Activated T-cell treated with anti-CD3 and anti-CD28 coated beads, Interleukin-2, amount 50 U/mL, for 72 hours (primary cell): ENCODE measurements at places on chromosomes 6 and 20.
A peak's percentile ranks its signal among the peaks of the same experiment; 100 is the strongest.

DNA sequence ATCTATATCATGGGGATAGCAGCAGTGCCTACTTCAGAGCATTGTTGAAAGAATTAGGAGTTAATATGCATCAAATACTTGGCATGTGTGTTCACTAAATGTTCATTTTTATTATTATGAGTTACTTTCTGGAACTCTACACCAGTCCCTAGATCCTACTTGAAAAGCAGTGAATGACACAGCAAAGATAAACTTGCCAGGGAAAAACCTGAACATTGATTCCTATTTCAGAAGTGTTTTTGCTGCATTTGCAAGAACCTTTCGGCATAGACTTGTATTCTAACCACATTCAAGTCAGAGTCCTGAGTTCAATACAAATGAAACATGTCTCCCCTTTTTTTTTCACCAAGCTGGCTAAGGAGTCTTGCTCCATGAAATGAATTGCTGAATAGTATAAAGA lies 187.4 kb upstream of the TAB2 start:
- H3K27me3 ChIP-seq, result no peaks in the 10 kb centered on the region
- DNase-seq, result no peak
- H3K4me3 ChIP-seq, result peak overlapping the region; percentile 21
- H3K27ac ChIP-seq, result peak overlapping the region; percentile 95
- H3K36me3 ChIP-seq, result peaks cover 11% of the 10 kb centered on the region

GRCh38 chr6:12567682-12568081 lies 148.9 kb upstream of the PHACTR1 start:
- no peak overlapping the region for H3K4me3 ChIP-seq
- H3K27ac ChIP-seq, result no peak overlapping the region
- DNase-seq, result no peak

DNA sequence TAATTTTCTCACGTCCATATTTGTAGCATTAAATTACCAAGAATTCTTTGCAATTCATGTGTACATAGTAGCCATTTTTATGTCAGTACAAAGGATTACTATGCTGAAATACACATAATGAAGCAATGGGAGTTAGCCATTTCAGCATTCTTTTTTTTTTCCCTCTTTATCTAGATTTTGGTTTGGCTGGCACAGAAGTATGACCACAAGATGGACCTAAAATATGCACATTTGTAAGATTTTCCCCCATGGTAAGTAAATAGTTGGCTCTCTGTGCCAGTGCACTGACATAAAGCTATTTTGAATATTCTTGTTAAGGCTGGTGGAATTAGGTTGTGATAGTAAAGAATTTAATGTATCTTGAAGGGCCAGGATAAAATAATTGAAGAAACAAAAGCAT lies 486.1 kb upstream of the BTBD3 start:
- no peak overlapping the region for H3K4me3 ChIP-seq
- H3K36me3 ChIP-seq, result peaks cover 3% of the 10 kb centered on the region
- DNase-seq, result no peak
- H3K4me1 ChIP-seq, result no peaks in the 10 kb centered on the region

DNA sequence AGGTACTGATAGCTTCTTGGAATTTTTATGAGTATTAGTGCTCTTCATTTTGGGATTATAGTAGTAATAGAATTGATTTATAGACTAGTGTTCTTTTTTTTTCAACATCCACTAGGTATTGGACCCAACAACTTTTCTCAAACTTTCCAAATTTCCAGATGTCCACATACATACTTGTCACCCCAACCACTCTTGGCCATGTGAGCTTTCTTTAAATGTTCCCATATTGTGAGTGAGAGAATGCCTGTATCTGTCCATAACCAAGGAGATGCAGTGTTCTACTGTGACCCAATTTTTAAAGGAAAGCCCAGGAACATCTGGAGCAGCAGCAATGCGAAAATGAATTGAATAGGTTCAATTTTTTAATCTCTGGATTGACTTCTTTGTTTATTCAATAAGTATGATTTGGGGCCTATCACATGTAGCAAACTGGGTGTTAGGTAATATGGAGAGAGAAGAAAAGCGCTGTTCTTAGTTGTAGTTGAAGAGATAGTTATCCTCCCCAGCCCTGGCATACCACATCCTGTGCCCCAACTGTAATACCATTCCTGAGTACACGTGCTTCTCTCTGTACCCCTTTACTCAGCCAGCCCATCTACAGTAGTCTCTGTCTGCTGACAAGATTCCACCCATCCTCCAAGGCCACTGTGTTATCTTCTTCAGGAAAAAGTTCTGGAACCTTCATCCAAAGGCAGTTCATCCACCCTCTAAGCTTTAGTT lies 116.8 kb upstream of the SUPT3H start:
- peaks cover 67% of the 10 kb centered on the region for H3K4me1 ChIP-seq
- peak overlapping the region; percentile 69 for H3K4me3 ChIP-seq
- H3K27ac ChIP-seq, result peak overlapping the region; percentile 70

DNA sequence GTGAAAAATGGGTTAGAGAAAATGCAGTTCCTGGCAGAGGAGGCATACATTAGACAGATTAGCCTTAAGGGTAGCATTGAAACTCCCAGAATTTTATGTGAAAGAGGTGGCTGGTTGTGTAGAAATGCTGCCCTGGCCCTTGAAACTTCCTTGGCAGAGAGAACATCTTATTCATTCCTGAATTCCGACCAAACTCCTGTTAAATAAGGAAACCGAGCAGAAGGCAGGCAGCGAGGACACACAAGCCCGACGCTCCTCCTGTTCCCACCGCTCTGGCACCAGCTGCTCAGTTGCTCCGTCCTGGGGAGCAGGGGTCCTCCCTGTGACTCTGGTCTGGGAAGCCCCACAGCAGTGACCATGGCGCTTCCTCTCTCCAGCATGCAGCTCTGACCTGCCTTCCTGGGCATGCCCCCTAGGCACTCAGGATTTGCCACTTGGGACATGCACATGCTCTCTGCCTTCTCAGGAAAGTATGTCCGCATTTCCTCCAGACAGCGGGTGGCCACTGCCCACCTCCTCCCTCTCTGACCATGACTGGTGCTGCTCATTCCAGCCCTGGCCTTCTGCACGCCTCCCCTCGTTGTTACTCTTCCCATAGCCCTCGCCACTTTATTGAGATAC lies 35.2 kb upstream of the CLDN20 start:
- peaks cover 27% of the 10 kb centered on the region for H3K27me3 ChIP-seq
- H3K4me3 ChIP-seq, result no peak overlapping the region
- no peak overlapping the region for H3K27ac ChIP-seq
- peaks cover 20% of the 10 kb centered on the region for H3K4me1 ChIP-seq

DNA sequence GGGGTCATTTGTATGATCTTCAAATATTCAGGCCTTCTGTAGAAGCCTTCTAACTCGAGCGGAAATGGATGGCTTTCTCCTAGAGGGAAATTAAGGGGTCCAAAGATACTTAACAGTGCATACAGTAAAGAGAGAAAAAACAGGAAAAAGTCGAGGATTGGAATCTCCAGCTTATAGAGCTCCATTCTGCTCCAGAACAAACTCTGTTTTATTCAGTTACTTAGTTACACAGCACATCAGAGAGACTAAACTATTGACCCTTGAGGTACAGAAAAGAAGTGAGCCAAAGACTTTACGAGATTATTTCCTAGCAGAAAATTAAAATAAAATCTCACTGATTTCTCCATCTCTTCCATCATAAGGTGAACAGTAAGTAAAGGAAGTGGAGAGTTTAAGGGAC lies 43.8 kb upstream of the DSE start:
- no peak overlapping the region for H3K4me3 ChIP-seq
- no peak for DNase-seq
- H3K27me3 ChIP-seq, result no peaks in the 10 kb centered on the region
- no peak overlapping the region for H3K27ac ChIP-seq
- no peaks in the 10 kb centered on the region for H3K36me3 ChIP-seq

GRCh38 chr20:34420146-34420545 lies 57.1 kb downstream of the ITCH start:
- H3K27me3 ChIP-seq, result no peaks in the 10 kb centered on the region
- H3K4me1 ChIP-seq, result peaks cover 17% of the 10 kb centered on the region
- no peak for DNase-seq
- H3K4me3 ChIP-seq, result no peak overlapping the region

DNA sequence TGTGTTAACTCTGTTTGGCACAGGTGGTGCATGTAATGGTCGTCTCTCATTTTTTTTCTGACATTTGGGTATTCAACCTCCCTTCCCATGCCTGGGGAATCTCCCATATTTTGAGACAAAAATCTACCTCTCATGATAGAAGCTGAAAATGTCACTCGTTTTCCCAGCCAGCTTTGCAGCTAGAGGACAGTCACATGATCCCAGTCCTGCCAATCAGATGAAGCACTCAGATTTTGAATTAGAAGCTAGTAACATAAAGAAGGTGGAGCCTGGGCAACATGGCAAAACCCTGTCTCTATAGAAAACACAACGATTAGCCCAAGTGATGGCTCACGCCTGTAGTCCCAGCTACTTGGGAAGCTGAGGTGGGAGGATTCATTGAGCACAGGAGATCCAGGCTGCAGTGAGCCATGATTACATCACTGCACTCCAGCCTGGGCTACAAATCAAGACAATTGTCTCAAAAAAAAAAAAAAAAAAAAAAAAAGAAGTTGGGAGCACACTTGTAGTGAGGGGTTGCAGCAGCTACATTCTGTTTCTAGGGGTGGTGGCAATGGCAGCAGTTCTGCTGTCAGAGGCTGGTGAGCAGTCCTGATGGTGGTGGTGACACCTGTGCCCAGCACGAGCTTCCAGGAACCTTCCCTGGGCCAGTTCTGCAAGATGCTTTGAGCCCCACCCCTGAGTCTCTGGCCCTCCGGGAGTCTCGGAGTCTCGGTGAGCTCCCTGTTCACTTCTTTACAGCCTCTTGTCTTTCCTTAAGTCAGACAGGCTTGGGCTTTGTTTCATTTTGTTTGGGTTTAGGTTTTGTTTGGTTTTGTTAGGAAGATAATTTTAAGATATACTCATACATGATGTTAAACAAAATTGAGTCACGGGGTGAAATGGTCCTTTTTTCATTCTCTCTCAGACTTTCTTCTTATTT lies 94.1 kb upstream of the KCNG1 start:
- no peak overlapping the region for H3K27ac ChIP-seq
- no peaks in the 10 kb centered on the region for H3K36me3 ChIP-seq
- no peak for DNase-seq
- no peak overlapping the region for H3K4me3 ChIP-seq
- peaks cover 2% of the 10 kb centered on the region for H3K4me1 ChIP-seq

DNA sequence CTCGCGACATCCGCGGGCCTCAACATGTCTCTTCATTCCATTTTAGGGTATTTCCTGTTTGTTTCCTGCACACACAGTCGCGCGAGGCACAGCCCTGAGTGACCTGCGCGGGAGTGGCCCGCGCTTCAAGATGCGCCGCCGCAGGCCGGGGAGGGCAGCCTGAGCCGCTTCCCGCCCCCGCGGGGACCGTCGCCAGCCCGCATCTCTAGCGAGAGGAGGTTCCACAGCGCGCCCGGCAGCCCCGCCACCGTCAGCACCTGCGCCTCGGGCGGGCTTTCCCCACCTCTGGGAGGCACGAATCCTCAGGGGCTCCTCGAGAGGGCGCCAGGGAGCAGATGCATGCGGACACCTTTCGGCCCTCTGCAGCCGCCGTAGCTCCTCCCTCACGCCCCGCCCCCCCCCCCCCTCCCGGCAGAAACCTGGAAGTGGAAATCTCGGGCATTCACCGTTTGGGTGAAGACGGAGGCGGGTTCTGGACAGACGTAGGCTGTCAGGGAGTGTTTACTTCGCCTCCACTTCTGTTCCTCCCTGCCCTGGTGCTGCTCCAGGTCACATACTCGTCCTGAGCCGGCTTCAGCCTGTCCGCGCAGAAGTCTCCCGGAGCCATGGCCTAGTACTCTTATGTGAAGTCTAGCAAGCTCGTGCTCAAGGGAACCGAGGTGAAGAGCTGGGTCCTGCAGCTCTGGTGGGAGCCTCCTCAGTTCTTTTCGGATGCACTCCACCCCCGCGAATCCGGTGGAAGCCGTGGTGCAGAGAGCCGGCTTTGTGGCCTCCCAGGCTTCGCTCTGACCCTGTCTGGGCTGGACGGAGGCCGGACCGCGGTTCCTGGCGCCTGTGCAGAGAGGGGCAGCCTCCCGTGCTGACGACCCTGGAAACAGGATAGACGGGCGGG lies 880.5 kb upstream of the DEFB115 start:
- peaks cover 42% of the 10 kb centered on the region for H3K4me1 ChIP-seq
- peak overlapping the region; percentile 95 for H3K4me3 ChIP-seq
- peak; percentile 90 for DNase-seq
- H3K27ac ChIP-seq, result peak overlapping the region; percentile 96
- no peaks in the 10 kb centered on the region for H3K27me3 ChIP-seq

DNA sequence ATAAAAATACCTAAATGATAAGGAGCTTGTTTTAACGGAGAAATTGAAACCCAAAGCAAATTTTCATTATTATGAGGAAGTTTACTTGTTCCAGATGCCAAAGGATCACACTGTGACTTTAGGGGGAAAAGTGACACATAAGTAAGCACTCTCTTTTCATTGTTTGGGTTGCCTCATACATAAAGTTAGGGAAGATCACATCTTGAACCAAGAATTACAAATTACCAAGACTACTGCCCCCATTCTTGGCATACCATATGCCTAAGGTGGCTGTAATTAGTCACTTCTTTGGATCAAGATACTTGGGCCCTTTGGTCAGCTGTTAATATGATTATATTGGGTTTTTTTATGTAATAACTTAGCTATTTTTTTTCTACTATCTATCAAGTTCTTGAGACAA lies 269.0 kb downstream of the COL12A1 start:
- H3K36me3 ChIP-seq, result no peaks in the 10 kb centered on the region
- H3K27ac ChIP-seq, result no peak overlapping the region
- H3K4me1 ChIP-seq, result no peaks in the 10 kb centered on the region
- DNase-seq, result no peak
- no peak overlapping the region for H3K4me3 ChIP-seq
- H3K27me3 ChIP-seq, result no peaks in the 10 kb centered on the region

DNA sequence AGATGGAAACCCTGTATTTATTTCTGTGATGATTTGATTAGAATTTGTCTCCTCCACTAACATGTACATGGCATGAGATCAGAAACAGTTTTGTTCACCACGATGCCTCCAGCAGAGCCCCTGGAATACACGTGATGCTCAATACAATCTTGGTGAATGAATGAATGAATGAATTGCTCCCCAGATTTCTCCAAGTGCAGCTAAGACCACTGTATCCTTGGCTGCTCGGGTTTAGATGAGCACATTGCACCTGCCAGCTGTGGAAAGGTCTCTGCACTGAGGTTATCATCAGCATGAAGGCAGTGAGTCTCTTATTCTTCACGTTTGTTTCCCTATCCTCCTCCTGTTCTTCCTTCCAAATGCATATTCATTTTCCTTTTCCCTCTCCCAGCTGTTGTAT lies 17.9 kb downstream of the CASS4 start:
- peak overlapping the region; percentile 91 for H3K27ac ChIP-seq
- no peak for DNase-seq
- peaks cover 51% of the 10 kb centered on the region for H3K4me1 ChIP-seq
- H3K36me3 ChIP-seq, result no peaks in the 10 kb centered on the region

- H3K4me3 ChIP-seq, result no peak overlapping the region
- DNase-seq, result no peak
- H3K27me3 ChIP-seq, result peaks cover 29% of the 10 kb centered on the region
- no peak overlapping the region for H3K27ac ChIP-seq
Measured at GRCh38 chr6:129243377-129243776, 360.4 kb downstream of the LAMA2 start.
